ENCODE measurements at places on chromosomes 7 and 10. TPM values are rescaled to one million over a fixed set of nuclear protein-coding genes. Genes with fewer than 3 reads are reported as not detected.

Gene SBDS
- 55.3 TPM for total RNA-seq

GRCh38 chr7:110891197-110891596 is 199.7 kb upstream of the LRRN3 start:
- no peak for DNase-seq

Gene EVX1
- not detected for total RNA-seq

Gene WDR86
- not detected for total RNA-seq

- no peak for DNase-seq
Measured at GRCh38 chr10:90816466-90816865, 41.4 kb downstream of the HTR7 start.

Gene GRM3
- total RNA-seq: not detected

- no peak for DNase-seq
Measured at GRCh38 chr10:52677086-52677485, 95.5 kb downstream of the MBL2 start.

Gene TMEM196
- total RNA-seq: not detected

Gene NEBL
- total RNA-seq: 0.02 TPM

DNA sequence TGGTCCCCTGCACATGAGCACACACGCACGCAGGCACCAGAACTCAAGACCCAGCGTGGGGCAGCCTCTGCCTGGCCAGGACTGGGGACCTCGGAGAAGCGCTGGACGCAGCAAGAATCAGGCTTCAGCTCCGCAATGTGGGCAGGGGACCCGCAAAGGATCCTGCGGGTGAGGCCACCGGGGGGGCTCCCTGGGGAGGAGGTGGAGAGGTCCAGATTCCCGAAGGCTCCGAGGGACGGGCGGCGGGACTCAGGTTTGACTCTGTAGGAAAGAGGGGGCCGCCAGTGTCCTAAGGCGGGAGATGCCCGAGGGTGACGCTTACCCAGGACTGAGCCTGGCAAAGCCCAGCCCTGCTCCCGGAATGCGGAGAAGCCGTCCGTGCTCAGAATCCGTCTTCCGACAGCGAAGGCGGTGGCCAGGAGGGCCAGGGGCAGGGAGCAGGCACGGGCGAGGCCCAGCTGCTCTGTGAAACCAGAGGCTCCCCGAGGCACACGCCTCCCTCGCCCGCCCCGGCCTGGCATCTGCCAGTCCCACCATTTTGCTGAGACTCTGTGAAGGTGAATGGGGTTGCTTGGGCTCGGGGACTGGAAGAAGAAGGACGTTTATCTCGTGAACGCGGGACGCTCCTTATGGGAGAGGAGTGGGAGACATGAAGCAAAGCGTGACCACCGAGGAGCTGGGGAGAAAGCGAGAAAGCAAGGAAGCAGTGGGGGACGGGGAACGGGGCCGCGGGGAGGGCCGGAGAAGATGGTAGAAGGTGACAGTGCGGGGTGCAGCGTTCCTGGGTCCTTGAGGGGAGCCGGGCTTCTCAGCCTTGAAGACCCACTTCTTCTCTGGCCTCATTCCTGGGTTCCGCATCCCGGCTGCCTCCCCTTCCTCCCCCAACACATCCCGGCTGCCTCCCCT is 489.2 kb downstream of the PTPRN2 start:
- DNase-seq: no peak

Gene CYP3A4
- total RNA-seq: 0.14 TPM

Gene PDZD7
- total RNA-seq: 1.3 TPM

Gene EPO
- total RNA-seq: not detected

Measured in activated naive CD4-positive, alpha-beta T cell treated with anti-CD3 and anti-CD28 coated beads, Interleukin-2, amount 50 U/mL, for 72 hours (primary cell).